ENCODE measurements at places on chromosomes 13 and 19. TPM values are rescaled to one million over a fixed set of nuclear protein-coding genes. Genes with fewer than 3 reads are reported as not detected.

- no peak for DNase-seq
- no peaks in the 10 kb centered on the region for H3K36me3 ChIP-seq
- H3K4me3 ChIP-seq: no peak overlapping the region
Measured at GRCh38 chr19:46132508-46133100, 8.1 kb upstream of the IGFL3 start.

- H3K27ac ChIP-seq: no peak overlapping the region
- no peak for DNase-seq
- H3K4me3 ChIP-seq: no peak overlapping the region
- no peaks in the 10 kb centered on the region for H3K36me3 ChIP-seq
- H3K27me3 ChIP-seq: no peaks in the 10 kb centered on the region
- peaks cover 3% of the 10 kb centered on the region for H3K4me1 ChIP-seq
Measured at GRCh38 chr13:73657821-73658540, 476.2 kb downstream of the KLF12 start.

- H3K4me1 ChIP-seq: no peaks in the 10 kb centered on the region
- no peak overlapping the region for H3K4me3 ChIP-seq
- H3K36me3 ChIP-seq: no peaks in the 10 kb centered on the region
- no peaks in the 10 kb centered on the region for H3K27me3 ChIP-seq
- no peak overlapping the region for H3K27ac ChIP-seq
Measured at GRCh38 chr13:65868884-65869283, 1361.3 kb downstream of the PCDH9 start.

- H3K27ac ChIP-seq: no peak overlapping the region
- no peak overlapping the region for H3K4me3 ChIP-seq
- H3K27me3 ChIP-seq: no peaks in the 10 kb centered on the region
- DNase-seq: no peak
- peaks cover 26% of the 10 kb centered on the region for H3K36me3 ChIP-seq
Measured at GRCh38 chr13:40204246-40204645, 462.2 kb downstream of the FOXO1 start.

DNA sequence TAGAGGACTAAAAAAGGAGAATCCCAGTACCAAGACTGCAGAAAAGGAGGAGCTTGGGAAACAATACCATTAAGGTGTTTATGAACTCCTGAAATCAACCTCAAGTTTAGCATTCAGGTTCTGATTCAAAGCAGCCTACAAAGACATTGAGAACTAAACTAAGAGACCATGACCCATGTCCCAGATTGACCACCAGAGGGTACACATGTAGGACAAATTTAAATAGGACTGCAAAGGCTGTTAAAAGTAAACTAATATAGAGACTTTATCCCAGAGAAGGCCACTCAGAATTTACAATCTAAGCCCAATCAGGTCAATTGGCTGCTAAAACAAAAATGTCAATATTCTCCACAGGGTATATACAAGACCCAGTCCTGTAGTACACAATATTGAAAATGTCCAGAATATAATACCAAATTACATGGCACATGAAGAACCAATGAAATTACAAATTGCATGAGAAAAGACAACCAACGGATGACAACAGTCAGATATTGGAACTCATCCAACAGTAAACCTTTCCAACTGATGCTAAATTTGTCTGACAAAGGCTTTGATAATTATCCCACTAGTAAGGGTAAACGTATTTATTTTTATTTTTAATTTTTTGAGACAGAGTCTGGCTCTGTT is 682.4 kb downstream of the UQCRFS1 start:
- no peaks in the 10 kb centered on the region for H3K36me3 ChIP-seq
- H3K27me3 ChIP-seq: no peaks in the 10 kb centered on the region
- no peaks in the 10 kb centered on the region for H3K4me1 ChIP-seq
- H3K27ac ChIP-seq: no peak overlapping the region
- no peak for DNase-seq

- no peak overlapping the region for H3K27ac ChIP-seq
- no peaks in the 10 kb centered on the region for H3K27me3 ChIP-seq
- DNase-seq: no peak
- H3K4me3 ChIP-seq: no peak overlapping the region
- H3K4me1 ChIP-seq: no peaks in the 10 kb centered on the region
Measured at GRCh38 chr13:112815871-112816270, 126.0 kb downstream of the ATP11A start.

DNA sequence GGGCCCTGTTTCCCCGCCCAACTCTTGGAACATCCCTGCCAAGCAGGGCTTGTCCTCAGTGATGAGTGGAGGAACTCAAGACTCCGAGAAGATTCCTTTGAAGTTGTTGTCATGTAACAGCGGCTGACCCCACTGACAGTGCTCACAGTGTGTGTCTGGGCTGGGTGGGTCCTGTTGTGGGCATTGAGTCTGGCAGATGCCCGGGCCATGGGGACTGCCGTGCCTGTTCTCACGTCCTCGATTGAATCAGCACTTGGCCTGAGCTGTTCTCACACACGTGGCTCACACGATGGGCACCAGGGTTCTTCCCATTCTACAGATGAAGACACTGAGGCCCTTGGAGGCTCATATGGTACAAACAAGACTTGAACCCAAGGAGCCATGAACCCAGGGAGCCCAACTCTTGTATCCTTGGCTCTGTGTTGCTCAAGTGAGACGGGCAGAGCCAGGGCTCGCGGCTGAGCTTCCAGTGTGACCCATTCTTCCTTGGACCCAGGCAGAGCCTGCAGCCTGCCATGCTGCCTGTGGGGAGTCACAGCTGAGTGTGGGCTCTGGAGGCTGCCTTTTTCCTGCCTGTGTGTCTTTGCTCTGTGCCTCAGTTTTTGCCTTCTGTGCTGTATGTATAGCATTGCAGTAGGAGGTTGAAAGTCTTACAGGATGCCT is 8.6 kb upstream of the EPN1 start:
- no peak overlapping the region for H3K27ac ChIP-seq
- peaks cover 21% of the 10 kb centered on the region for H3K4me1 ChIP-seq
- H3K4me3 ChIP-seq: no peak overlapping the region
- no peak for DNase-seq

- H3K4me1 ChIP-seq: no peaks in the 10 kb centered on the region
- no peak overlapping the region for H3K27ac ChIP-seq
- H3K36me3 ChIP-seq: no peaks in the 10 kb centered on the region
- no peak for DNase-seq
- no peak overlapping the region for H3K4me3 ChIP-seq
- no peaks in the 10 kb centered on the region for H3K27me3 ChIP-seq
Measured at GRCh38 chr13:23506807-23507291, 63.4 kb upstream of the TNFRSF19 start.

DNA sequence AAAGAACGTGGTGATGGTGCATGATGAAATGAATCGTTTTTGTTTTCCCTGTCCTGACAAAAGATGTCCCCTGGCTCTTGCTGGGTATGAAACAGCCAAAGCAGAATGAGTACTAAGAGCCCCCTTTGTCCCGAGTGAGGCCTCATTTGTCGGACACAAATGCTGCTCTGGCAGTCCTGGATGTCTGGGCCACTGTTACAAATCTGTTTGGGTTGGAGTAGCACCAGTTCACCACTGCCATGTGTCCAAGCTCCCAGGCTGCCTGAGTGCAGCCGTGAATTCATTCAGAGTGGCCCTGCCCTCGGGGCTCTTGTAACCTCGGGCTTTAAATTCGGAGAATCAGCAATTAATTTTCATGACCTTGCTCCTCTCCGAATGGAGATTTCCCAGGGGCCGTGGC is 182.4 kb downstream of the NUFIP1 start:
- H3K27ac ChIP-seq: no peak overlapping the region
- no peak for DNase-seq
- H3K36me3 ChIP-seq: no peaks in the 10 kb centered on the region
- H3K27me3 ChIP-seq: peaks cover 4% of the 10 kb centered on the region
- H3K4me3 ChIP-seq: no peak overlapping the region

DNA sequence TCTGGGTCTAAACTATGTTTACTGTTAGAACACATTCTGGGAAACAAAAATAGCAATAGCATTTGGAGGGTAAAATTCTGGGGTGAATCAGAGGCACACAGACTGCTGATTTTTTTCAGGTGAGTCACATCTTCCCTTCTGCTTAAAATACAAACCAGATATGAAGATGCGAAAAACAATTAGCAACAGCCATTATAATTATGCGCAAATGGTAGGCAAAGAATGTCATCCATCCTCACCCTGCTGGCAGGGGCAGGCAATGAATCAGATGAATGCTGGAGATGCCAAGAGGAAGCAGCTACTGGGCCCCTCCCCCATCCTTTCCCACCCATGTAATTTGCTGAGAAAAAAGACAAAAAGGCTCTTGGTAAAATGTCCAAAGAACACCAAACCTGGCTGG is 282.9 kb downstream of the KLF5 start:
- peaks cover 5% of the 10 kb centered on the region for H3K27me3 ChIP-seq
- H3K36me3 ChIP-seq: no peaks in the 10 kb centered on the region
- no peak overlapping the region for H3K4me3 ChIP-seq
- H3K27ac ChIP-seq: no peak overlapping the region
- DNase-seq: no peak
- no peaks in the 10 kb centered on the region for H3K4me1 ChIP-seq

The DHDH gene
- total RNA-seq: 1.9 TPM

The LILRB2 gene
- total RNA-seq: not detected

The OR7A5 gene
- total RNA-seq: not detected

The ASF1B gene
- total RNA-seq: 131 TPM

The ANKLE1 gene
- 13.8 TPM for total RNA-seq

The STK24 gene
- total RNA-seq: 140 TPM

The NCAN gene
- not detected for total RNA-seq
